ENCODE measurements at places on chromosomes 5 and 9.

DNA sequence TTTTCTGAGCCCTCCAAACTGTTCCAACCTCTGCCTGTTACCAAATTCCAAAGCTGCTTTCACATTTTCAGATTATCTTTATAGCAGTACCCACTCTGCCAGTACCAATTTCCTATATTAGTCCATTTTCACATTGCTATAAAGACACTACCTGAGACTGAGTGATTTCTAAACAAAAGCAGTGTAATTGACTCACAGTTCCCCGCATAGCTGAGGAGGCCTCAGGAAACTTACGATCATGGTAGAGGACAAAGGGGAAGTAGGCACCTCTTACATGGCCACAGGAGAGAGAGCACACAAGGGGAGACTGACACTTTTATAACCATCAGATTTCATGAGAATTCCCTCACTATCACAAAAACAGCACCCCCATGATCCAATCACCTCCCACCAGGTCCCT lies 105.0 kb downstream of the DTWD2 start:
- no peak for DNase-seq

DNA sequence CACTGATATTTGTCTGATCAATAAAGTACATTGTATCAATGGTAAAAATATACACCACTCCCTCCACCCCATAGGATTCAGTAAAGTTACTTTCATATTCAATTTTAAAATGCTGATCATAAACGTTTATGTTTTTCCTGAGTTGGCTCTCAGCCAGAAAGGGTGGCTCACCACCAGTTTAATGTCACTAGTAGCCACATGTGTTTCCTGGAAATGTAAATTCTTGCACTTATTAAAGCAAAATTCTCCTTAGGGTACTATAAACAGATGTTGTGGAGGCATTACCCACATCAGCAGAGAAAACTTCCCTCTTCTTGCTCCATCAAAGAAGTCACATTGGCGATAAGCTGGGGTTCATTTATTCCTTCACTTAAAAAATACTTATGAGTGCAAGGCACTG lies 210.3 kb downstream of the SREK1 start:
- no peak for DNase-seq

GRCh38 chr5:96338624-96339415 lies 94.2 kb downstream of the PCSK1 start:
- no peak for DNase-seq

DNA sequence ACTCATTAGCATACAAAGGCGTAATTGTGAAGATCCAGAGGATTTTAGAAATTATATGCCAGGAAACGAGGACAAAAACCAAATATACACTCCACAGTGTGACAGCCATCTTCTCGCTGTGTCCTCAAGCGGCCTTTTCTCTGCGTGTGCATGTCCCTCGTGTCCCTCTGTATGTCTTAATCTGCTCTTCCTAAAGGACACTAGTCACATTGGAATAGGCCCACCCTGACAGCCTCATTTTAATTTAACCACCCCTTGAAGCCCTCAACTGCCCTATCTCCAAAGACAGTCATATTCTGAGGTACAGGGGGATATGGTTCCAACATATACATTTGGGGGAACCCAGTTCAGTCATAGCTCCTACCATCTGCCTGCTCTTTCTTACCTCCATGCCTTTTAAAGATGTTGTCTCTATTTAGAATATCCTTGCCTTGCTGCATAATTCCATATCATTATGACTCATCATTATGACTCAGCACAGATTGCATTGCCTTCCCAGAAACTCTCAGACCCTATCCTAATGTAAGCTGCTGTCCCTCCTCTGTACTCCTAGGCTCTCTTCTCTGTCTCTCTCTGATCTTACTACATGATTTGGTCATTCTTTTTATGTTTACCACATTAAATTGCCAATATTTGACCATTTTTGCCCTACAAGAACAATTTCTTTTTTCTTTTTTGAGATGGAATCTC lies 210.9 kb downstream of the AOPEP start:
- DNase-seq = no peak

DNA sequence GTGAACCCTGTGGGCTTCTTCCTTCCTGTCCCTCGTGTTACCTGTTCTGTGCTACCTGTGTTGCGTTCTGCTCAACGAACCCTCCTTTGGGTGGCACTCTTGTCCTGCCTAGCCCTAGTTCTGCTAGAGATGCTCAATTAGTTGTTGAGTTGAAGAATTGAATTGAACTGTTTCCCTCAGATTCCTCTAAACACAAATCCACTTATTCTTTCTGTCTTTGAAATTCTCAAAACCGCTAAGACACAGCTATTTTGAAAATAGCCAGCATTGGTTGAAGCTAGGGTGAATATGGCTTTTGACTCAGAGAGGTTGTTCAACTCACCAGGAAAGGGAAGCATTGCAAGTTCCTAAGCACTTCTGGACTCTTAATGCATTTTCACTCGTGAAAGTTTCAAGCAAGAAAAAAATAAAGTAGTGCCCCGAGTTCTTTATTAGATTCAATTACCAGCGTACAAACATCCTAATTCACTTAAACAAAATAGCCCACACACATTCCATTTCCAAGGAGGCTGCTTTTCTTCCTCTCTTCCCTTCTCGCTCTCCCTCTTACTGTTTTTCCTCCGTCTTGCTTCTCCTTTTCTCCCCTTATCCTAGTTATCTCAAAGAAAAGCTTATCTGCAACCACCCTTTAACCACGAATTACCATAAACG lies 642 bp upstream of the ITGA1 start:
- no peak for DNase-seq
